ENCODE measurements at places on chromosomes 16 and 17. TPM values are rescaled to one million over a fixed set of nuclear protein-coding genes. Genes with fewer than 3 reads are reported as not detected.

SNF8 gene
- 194 TPM for polyA plus RNA-seq

TSPAN10 gene
- polyA plus RNA-seq = 1.1 TPM

HSPB9 gene
- polyA plus RNA-seq = 0.03 TPM

FAM83G gene
- 8.2 TPM for polyA plus RNA-seq

MRPL27 gene
- polyA plus RNA-seq = 119 TPM

DNA sequence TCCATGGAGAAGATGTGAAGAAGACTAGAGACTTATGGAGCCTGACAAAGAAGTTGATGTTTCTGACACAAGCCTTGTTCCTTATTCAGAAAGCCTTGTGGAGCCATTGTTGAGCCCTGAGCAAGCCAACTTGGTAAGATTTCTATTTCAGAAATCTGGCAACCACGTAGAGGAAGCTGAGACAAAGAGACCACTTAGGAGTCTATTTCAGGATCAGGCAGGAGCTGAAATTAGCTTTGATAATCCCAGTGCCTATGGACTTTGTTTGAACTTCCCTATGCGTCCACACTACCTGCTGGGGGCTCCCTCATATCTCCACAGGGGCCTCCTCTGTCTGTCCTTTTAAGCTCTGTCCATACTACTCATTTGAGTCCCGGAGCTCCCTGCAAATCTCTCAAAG is 540.0 kb upstream of the GOT2 start:
- DNase-seq = no peak

GRCh38 chr16:67181346-67181745 is 2.4 kb downstream of the MATCAP1 start:
- peak; percentile 69 for DNase-seq

- DNase-seq = no peak
These were observed 82.1 kb downstream of the VPS53 start for GRCh38 chr17:632560-632959.

- no peak for DNase-seq
These were observed 14.6 kb downstream of the ZSCAN10 start for GRCh38 chr16:3084491-3084890.

DNA sequence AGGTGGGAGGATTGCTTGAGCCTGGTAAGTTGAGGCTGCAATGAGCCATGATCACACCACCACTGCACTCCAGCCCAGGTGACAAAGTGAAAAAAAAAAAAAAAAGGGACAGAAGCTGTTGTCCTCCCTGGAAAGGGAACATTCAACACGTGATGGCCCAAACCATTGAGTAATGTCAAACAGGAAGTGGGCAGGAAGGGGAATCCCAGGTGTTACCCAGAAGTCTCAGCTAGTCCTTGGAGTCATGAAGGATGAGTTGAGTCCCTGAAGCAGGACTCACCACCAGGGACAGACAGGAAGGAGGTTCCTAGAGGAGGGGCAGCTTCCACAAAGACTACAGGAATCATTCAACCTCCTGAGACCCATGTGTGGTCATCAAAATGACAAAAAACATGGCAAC is 19.8 kb upstream of the CMIP start:
- DNase-seq = no peak

GRCh38 chr17:2023256-2023655 is 1.9 kb downstream of the RTN4RL1 start:
- no peak for DNase-seq

GRCh38 chr17:15480204-15480603 is 12.8 kb upstream of the CDRT4 start:
- DNase-seq = no peak

- DNase-seq = no peak
These were observed at the start of gene DLX4 for GRCh38 chr17:49969134-49969759. TSS of gene DLX4 (plus strand) at chr17:49969190. CDS start at chr17:49969469, 279 bp downstream.

DNA sequence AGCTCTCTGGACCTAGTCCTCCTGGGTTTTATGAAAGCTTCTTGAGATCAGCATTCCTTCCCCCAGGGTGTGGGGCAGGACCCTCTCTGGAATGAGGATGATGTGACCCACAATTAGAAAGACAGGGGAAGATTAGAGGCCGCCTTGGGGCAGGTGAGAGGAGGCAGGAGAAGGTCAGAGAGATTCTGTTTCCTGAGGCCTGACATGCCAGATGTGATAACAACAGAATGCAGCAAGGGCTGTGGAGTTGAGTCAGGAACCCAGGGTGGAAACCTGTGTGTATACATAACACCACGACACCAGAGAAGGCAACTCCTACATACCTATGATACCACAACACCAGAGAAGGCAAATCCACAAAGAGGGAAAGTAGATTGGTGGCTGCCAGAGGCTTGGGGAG is 5.4 kb upstream of the SLC5A10 start:
- DNase-seq = no peak

- DNase-seq = no peak
These were observed 148.0 kb downstream of the FOXL1 start for GRCh38 chr16:86726340-86726739.

GRCh38 chr17:40803617-40804082 is 3.9 kb upstream of the KRT28 start:
- DNase-seq = peak; percentile 71
